ENCODE measurements at places on chromosomes 11 and 22. TPM values are rescaled to one million over a fixed set of nuclear protein-coding genes. Genes with fewer than 3 reads are reported as not detected.
A peak's percentile ranks its signal among the peaks of the same experiment; 100 is the strongest.

LRRN4CL gene
- not detected for total RNA-seq

- DNase-seq: peak; percentile 27
Measured at GRCh38 chr22:43148581-43148980, 2.8 kb upstream of the TSPO start.

DNA sequence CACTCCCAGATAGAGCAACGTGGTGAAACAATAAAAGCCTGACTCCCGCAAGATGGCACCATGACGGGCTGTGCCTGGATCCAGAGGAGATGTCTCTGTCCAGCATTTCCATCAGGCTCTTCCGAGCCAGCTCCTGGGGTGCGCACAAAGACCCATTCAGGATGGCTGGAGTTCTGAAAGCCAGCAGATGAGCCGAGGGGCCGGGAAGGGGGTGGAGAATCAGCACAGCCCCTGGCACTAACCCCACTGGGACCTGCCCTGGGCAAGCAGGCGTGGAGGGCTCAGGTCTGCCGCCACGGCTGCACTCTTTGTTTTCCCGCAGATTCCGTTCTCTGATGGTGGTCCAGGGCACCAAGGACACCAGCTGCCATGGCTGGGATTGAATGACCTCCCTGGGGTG is 97.2 kb upstream of the BLID start:
- DNase-seq: no peak

DNA sequence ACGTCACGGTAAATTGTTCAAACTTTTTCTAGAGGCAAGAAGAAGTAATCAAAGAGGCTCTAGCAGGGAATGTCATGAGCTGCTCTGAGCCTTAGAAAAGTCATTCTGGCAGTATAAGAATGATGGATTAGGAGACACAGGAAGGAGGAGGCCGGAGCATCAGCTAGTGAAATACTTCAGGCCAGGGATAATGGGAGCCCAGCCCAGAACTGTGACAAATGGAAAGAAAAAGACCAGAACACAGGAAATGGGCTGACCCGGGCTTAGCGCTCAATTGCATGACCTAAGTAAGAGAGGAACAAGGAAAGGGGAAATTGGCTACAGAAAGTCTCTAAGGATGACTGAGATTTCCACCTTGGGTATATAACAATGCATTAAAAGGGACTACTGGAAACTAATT is 108.6 kb downstream of the LARGE1 start:
- no peak for DNase-seq

GRCh38 chr11:33987975-33988580 is 63.5 kb upstream of the CAPRIN1 start:
- DNase-seq: peak; percentile 87

GRCh38 chr11:61969391-61969758 is 1.9 kb upstream of the FTH1 start:
- no peak for DNase-seq

Measured in activated CD8-positive, alpha-beta T cell treated with anti-CD3 and anti-CD28 coated beads for 36 hours (primary cell).